Activated T-cell treated with anti-CD3 and anti-CD28 coated beads, Interleukin-2, amount 50 U/mL, for 72 hours (primary cell): ENCODE measurements at places on chromosomes 4 and X. TPM values are rescaled to one million over a fixed set of nuclear protein-coding genes. Genes with fewer than 3 reads are reported as not detected.

Gene FBXW7
- 37.6 TPM for total RNA-seq

Gene TLR1
- total RNA-seq = 1.9 TPM

Gene PNMA5
- total RNA-seq = not detected

DNA sequence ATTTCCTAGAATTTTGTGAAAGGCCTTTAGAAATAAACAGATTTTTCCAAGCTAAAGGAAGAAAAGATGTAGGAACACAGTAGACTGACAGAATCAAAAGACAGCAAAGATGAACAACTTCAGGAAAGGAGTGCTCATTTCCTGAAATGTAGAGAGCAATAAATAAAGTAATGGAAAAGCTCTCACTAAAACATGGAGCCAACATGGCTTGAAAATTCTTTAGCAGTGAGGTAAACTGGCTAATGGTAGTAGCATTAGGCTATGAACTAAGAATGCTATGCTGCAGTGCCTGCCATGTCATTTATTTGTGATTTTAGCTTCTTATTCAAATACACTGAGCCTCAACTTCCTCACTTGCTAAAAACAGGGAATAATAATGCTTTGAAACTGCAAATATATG lies 108.7 kb downstream of the IQCM start:
- H3K27ac ChIP-seq = no peak overlapping the region
- H3K36me3 ChIP-seq = no peaks in the 10 kb centered on the region
- H3K27me3 ChIP-seq = no peaks in the 10 kb centered on the region

DNA sequence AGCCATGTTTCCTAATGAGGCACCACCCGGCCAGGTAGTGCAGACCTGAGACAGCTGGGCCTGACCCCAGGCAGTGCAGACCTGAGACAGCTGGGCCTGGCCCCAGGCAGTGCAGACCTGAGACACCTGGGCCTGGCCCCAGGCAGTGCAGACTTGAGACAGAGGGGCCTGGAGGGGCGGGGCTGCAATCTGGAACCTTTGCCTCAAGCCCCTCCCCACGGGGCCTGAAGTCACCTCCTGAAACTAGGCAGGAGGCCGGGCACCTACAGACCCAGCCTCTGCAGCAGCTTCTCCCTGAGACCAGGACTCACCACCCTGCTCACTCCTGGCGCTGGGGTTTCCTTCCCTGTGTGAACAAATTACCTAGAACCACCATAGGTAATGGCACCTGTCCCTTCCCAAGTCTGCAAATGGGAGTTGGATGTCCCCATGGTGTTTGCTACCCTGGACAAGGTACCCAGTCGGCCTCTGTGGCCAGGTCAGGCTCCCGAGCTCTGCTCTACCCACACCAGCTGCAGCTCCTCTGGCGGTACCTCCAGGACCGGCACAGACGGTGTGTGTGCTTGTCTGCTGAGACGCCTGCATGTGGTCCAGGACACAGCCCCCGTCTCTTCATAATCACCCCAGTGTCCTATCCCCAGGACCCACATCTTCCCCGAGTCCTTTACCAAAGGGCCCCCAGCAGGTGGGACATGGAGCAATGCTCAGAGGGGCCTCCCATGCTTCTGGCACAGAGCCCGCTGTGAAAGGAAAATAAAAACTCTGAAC lies 53.1 kb upstream of the C4orf50 start:
- no peak overlapping the region for H3K27ac ChIP-seq
- H3K4me3 ChIP-seq = no peak overlapping the region
- no peak for DNase-seq
- H3K36me3 ChIP-seq = no peaks in the 10 kb centered on the region
- no peaks in the 10 kb centered on the region for H3K4me1 ChIP-seq

DNA sequence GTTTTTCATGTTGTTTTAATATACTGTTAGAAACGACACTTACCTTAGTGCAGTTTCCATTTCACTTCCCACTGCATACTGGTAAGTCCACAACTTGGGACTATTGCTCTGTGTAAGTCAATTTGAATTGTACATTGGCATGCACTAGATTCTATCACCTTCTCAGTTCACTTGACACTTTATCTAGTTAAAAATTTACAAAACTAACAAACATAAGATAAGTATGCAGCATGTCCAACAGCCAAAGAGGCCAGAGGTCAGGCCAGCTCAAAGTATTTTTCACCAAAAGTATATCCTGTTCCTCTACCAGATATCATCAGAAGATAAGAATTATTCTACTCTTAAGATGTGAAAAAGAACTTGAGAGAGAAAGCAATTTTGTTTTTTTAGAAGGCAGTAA lies 75.9 kb downstream of the QRFPR start:
- DNase-seq = no peak
- H3K36me3 ChIP-seq = no peaks in the 10 kb centered on the region
- no peak overlapping the region for H3K27ac ChIP-seq

DNA sequence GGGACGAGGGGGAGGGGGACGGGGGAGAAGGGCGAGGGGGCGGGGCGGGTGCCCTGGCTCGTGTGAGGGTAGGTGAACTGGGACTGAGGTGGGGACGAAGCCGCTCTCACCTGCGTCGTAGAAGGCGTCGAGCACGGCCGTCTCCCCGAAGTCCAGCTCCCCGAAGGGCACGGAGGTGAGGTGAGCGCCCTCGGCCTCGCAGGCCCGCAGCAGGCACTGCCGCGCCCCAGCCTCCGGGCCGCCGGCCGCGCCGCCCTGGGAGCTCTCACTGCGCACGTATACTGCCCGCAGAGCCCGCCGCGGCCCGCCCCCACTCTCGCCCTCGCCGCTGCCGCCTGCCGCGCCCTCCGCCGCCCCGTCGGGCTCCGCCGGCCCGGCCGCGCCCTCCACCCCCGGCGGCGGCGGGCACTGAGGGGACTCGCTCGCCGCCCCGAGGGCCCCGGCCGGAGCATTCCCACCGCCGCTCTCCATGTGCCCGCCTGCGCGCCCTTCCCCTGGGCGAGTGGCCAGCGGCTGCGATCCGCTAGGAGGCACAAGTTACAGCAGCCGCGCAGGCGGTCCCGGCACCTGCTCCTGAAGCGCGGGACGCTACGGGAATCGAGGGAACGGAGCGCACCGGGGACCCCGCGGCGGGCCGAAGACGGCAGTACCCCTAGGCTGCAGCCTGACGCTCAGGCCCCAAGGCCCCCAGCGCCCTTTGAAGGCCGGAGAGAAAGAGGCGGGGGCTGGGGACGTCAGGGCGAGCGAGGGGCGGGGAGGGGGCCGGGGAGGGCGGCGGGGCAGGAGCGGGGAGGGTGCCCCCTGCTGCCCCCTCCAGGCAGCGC lies at the start of gene MAP3K15:
MAP3K15 (minus strand) TSS at position 718 of the 824 bp plus-strand sequence; CDS start at position 471, 247 bp downstream.
- no peaks in the 10 kb centered on the region for H3K36me3 ChIP-seq
- H3K27ac ChIP-seq = no peak within 1 kb of the TSS
- peaks cover 33% of the 10 kb centered on the region for H3K27me3 ChIP-seq
- no peaks in the 10 kb centered on the region for H3K4me1 ChIP-seq

DNA sequence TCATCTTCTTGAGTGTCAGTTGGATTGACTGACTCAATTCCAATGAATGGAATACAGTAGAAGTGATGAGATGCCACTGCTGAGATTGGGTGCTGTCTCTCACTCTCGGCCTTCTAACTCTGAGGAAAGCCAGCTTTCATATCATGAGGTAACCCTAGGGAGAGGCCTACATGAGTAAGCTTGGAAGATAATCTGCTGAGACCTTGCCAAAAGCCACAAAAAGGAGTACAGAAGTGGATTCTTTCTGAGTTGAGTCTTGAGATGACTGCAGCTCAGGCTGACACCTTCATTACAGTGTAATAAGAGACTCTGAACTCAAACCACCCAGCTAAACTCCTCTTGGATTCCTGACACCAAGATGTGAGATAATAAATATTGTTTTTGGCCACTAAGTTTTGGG lies 537.4 kb upstream of the MAGEB18 start:
- no peaks in the 10 kb centered on the region for H3K36me3 ChIP-seq
- DNase-seq = no peak
- H3K27me3 ChIP-seq = no peaks in the 10 kb centered on the region
- H3K4me3 ChIP-seq = no peak overlapping the region
- H3K27ac ChIP-seq = no peak overlapping the region
- H3K4me1 ChIP-seq = no peaks in the 10 kb centered on the region

- no peak overlapping the region for H3K27ac ChIP-seq
- H3K27me3 ChIP-seq = no peaks in the 10 kb centered on the region
- DNase-seq = no peak
- H3K4me3 ChIP-seq = no peak overlapping the region
- no peaks in the 10 kb centered on the region for H3K36me3 ChIP-seq
These were observed 112.9 kb downstream of the CPZ start for GRCh38 chr4:8705161-8706145.

GRCh38 chr4:39565878-39566600 lies 38.8 kb upstream of the UGDH start:
- H3K36me3 ChIP-seq = peaks cover 4% of the 10 kb centered on the region
- H3K4me1 ChIP-seq = peaks cover 4% of the 10 kb centered on the region
- H3K4me3 ChIP-seq = no peak overlapping the region
- DNase-seq = no peak
- H3K27ac ChIP-seq = no peak overlapping the region

DNA sequence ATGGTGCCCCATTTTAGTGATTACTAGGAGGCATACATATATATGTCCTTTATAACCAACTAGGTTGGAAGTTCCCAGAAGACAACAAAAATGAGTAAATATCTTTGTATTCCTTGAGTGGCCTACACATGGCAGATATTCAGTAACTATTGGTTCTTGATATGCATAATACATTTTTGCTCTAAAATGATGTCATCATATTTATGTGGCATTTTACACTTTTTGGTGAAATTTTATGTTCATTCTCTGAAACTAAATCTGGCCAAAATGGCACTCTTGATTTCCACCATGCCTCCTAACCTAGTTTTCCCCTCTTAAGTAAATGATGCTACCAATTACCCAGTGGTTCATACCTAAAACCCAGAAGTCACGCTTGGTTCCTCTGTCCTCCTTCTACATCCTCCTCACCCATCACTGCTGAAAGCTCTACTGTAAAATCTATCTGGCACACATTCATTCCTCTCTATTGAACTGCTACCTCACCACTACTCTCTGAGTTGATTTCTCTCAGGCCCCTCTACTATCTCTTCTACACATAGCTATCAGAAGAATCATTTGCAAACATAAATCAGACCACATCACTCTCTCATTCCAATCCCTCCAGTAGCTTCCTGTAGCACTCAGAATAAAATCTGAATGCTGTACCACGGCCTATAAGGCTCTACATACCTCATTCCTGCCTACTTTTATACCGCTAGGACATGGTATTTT lies 13.4 kb downstream of the SLC10A7 start:
- H3K27me3 ChIP-seq = no peaks in the 10 kb centered on the region
- H3K4me1 ChIP-seq = peaks cover 25% of the 10 kb centered on the region
